ENCODE measurements at places on chromosomes 1 and 21.

DNA sequence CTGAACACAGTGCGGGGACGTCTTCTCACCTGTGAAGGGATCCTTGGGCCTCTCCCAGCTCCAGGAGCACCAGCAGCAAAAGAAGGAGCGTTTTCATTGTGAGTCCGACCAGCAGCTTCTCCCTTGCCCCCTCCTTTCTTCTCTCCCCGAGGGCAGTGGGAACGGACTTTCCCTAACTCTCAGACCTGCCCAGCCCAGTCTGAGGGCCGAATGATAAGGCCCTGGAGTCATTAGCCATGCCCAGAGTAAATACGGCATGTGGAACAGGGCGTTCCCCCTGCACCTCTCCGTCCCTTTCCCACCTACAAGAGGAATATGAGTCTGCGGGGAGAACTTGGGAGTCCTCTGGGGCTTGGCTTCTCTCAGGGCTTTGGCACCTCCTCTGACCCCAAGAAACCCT, at the start of gene CTSE:
Gene CTSE (minus strand): TSS at position 201 of the 400 bp plus-strand sequence. CDS start 104 bp downstream, at position 97.
- no peak for DNase-seq

DNA sequence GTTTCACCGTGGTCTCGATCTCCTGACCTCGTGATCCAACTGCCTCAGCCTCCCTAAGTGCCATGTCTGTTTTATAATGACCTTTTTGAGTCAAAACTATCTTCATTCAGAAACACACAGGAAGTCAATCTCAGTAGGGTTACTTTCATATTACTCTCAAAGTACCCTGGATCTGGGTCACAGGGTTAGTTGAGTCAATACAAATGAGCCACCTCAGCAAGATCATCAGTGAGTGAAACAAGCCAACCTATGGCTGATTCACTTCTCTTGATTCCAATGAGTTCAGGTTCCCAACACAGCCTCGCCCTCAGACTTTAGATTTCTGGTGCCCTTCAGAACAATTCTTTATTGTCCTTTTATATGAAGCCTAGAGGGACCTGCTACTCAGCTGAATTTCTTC, 76.9 kb downstream of the ZC3H11B start:
- no peak for DNase-seq

- DNase-seq = no peak
Observed at GRCh38 chr1:234607109-234608024, 2.6 kb downstream of the IRF2BP2 start.

GRCh38 chr1:42128499-42128898, 24.7 kb upstream of the GUCA2B start:
- no peak for DNase-seq

DNA sequence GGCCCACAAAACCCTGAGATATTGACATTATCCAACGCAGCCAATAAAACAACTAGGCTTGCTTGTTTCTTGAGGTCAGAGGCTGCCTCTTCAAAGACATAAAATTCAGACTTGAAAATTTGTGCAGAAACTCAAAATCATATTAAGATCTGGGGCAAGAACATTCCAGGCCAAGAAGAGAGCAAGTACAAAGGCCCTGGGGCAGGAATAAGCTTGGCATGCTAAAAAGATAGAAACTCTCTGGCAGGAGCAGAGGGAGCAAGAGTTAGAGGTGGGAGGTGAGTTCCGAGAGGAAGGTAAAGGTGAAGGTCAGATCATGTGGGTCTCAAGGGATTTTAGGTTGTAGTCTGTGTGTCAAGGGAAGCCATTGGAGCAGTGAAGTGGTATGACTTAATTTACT, 8.8 kb upstream of the IGSF3 start:
- no peak for DNase-seq

DNA sequence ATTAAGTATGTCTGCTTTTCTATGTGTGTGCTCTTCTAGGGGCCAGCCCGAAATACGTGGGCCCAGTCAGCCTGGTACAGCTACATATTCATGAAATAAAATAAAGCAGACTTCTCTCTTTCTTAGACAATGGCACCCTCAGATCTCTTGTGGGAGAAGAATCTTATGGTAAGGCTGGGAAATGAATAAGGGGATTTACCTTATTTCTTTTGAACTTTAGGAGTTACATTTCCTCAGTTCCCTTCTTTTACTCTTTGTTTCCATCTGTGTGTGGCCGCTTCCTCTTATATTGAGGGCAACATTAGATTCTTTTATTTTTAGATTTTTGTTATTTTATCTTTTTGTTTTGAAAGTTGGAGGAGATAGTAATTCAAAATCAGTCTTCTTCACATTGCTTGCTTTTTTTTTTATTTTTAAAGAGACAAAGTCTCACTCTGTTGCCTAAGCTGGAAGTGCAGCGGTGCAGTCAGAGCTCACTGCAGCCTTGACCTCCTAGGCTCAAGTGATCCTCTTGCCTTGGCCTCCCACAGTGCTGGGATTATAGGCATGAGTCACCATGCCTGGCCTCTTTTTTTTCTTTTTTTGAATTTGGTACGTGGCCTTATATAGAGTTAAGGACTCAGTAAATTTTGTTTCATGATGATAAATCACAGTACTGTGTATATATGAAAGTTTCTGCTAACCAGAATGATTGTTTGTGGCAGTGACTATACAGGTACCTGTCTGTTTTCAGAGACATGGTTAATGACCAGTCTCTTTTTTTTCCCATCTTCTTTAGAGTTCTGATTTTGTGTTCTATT, 9.1 kb downstream of the LAMC1 start:
- DNase-seq = no peak
